Naive B cell (primary cell): ENCODE measurements at places on chromosomes 5 and 9.

- no peak for DNase-seq
These were observed 484.8 kb downstream of the ZSWIM6 start for GRCh38 chr5:61816585-61817450.

- DNase-seq: no peak
These were observed 161.9 kb upstream of the RAI14 start for GRCh38 chr5:34494111-34494755.

DNA sequence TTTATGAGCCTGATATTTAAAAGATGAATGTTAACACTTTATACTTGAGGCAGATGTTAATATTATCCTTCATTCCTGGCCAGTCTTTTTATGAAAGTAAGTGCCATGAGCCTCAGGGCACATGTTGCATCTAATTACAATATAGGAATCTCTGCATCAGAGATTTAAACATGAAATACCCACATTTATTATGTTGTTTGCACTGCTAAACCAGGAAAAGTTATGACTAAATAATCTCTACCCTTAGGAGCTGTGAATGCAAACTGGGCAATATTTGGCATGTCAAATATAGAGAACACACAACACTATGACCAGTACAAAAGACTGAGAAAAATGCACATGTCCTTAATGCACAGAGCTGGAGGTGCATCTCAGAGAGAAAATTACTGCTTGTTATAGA, 526.1 kb upstream of the GRAMD2B start:
- DNase-seq: no peak

- DNase-seq: no peak
These were observed 23.7 kb upstream of the PTGES start for GRCh38 chr9:129776566-129776937.

GRCh38 chr9:126989847-126990842, 75.6 kb downstream of the RALGPS1 start:
- no peak for DNase-seq

DNA sequence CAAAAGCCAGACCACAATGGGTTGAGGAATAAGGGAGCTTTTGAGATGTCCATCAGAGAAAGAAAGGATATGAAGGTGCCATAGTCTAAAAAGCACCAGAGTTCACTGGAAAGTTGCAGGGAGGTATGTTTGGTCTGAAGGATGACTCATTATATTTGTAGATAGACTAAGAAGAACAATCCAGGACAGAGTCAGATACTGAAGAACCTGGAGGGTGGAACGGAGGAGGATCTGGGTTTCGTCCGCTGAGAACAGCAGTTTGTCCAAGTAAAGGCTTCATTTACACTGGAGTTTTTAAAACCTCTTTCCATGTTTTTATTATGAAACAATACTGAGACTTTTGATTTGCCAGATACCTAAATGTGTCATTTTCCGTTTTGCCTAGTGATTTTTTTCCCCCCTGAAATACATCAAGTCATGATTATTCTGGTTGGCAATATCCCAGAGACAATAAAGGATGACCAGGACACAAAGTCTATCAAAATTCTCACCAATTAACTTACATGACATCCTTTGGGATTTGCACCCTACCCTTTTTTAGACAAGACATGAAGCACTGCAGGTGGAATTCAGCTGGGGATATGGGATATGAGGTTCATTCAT, 219.9 kb downstream of the MLLT3 start:
- no peak for DNase-seq

GRCh38 chr9:6877671-6878161, 119.9 kb downstream of the KDM4C start:
- no peak for DNase-seq

DNA sequence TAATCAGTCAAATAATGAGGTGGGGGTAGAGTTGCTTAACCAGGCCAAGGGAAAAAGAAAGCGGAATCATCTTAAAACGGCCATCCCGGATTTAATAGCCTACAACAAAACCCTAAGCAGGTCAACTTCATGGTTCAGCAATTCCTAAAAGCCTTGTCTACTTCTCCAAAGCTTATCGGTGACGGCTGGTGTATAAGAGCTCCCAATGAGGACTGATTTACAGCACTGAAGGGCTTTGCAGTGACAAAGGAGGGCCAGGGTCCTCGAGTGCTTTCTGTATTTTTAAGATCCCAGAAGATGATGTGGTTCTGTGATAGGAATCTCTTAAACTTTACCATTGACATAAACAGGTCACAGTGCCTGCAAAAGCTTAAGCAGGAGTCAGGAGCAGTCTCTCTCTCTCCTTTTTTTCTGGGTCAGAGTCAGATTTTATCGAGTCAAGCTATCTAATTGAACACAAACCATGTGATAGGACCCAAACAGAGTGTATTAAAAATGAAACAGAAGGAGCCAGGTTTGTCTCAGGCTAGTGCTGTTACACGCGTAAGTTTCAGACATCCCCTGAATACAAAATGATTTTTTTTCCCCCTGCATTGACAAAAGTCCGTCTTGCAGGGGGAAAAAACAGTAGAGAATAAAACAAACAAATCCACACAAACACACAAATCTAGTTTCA, 663.6 kb upstream of the ZNF608 start:
- DNase-seq: no peak

DNA sequence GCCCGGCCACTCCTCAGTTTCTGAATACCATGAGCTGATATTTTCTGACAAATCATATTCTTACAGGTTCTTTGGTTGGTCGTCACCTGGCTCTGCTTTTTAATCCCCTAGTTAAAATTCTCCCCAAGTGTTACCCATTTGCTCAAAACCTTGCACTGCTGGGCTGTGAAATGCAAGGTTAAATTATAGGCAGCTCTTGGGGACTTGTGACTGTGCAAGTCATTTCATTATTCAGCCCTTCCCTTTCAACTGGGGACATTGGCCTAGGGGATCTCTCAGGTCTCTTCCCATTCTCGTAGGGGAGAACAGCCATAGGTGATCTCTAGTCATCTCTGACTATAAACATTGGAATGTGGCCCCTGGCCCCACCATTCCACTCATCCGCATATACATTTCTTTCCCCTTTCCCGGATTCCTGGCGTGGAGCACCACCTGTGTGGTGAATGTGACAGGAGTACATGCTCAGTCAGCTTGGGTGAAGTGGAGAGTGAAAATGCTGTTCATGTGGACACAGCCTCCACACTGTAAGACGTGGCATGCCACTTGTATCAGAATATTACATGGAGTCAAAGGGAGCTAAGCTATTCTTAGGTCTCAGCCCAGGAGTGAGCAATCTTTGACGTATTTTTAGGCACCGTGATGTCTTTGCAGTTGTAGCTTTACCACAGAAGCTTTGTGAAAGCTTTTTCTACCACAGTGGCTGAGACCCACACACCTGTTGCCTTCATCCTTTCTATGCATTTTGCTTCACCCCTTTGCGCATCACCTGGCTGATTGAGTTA, 386.7 kb downstream of the KDM4C start:
- no peak for DNase-seq

- DNase-seq: peak; percentile 58
These were observed 17.8 kb downstream of the NANS start for GRCh38 chr9:98074115-98074990.

GRCh38 chr9:81211741-81212140, 477.6 kb downstream of the TLE1 start:
- DNase-seq: no peak

GRCh38 chr5:45795458-45795857, 99.3 kb upstream of the HCN1 start:
- no peak for DNase-seq

GRCh38 chr5:65858316-65858715, 68.1 kb upstream of the ERBIN start:
- no peak for DNase-seq
